Activated naive CD8-positive, alpha-beta T cell treated with anti-CD3 and anti-CD28 coated beads, Interleukin-2, amount 10 ng/mL, durations not matched to agents 7 days and 5 days (primary cell): ENCODE measurements at places on chromosomes 2 and 18. TPM values are rescaled to one million over a fixed set of nuclear protein-coding genes. Genes with fewer than 3 reads are reported as not detected.

DNA sequence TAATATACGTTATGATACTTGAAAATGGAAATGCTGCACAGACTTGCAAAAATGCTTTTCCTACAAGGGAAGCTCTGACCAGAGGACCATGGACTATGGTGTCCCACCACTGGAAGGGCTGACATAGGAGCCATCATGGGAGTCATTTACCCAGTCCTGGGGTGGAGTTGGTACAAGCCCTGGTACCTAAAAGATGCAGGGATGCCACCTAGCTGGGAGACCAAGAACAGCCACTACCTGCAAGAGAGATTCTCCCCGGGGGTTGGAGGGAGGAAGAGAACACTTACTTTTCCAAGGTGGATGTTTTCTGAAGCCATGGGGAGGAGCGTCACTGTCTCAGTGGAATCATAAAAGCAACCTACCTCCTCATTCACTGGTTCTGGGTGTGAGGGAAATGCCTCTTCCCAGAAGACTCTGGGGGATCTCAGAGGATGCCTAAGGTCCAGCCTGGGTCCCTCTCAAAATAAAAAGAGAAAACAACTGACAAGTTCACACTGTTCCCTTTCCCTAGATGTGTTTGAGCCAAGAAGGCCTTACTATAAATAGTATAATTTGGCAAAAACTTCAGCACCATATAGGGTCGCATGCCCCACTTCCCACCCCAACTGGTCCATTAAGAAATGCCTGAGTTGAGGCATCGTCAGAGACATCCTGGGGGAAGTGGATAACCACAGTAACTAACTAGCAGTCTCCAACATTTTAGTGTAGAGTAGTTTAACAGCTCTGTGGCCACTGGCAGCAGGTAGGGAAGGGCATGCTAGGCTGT lies 39.9 kb downstream of the REEP1 start:
- no peak overlapping the region for H3K27ac ChIP-seq
- H3K36me3 ChIP-seq = no peaks in the 10 kb centered on the region
- peaks cover 28% of the 10 kb centered on the region for H3K27me3 ChIP-seq
- no peaks in the 10 kb centered on the region for H3K4me1 ChIP-seq
- DNase-seq = no peak

DNA sequence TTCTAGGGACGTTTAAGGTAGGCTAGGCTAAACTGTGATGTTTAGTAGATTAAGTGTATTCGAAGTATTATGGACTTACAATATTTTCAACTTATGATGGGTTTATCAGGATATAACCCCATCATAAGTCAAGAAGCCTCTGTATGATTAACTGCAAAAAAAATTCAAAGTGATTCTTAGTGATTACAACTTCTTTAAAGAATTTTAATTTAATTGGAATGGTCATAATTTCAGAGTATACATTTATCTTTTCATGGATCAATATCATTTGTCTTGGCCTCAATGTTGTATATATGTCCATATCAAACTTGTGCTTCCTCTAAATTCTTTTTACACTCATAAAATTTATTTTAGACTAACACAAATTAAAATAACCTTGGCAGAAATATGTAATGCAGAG lies 183.3 kb upstream of the LRP1B start:
- no peaks in the 10 kb centered on the region for H3K27me3 ChIP-seq
- no peak overlapping the region for H3K27ac ChIP-seq
- H3K4me3 ChIP-seq = no peak overlapping the region
- no peak for DNase-seq

DNA sequence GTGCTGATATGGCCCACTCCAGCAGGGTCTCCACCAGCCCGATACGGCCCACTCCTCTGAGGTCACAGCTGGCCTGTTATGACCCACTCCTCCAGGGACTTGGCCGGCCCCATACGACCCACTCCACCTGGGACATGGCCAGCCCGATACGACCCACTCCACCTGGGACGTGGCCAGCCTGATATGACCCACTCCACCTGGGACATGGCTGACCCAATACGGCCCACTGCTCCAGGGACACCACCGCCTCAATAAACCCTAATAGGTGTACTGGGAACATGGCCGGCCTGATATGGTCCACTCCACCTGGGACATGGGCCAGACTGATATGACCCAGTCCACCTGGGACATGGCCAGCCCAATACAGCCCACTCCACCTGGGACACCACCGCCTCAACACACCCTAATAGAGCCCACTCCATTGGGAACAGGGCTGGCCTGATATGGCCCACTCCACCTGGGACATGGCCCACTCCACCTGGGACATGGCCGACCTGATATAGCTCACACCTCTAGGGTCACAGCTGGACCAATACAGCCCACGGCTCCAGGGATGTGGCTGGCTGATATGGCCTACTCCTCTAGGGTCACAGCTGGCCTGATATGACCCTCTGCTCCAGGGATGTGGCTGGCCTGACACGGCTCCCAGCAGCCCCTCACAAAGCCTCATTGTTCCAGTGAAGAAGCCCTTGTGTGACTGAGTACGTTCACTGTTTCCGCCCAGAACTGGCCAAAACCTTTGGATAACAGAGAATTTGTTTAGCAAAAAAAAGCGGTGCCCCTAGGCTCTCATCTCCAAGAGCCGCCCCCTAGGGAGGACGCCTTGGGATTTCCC lies 245.6 kb downstream of the HDAC4 start:
- peak overlapping the region; percentile 9 for H3K27ac ChIP-seq
- H3K4me1 ChIP-seq = peaks cover 17% of the 10 kb centered on the region
- peaks cover 61% of the 10 kb centered on the region for H3K36me3 ChIP-seq
- H3K4me3 ChIP-seq = no peak overlapping the region
- no peaks in the 10 kb centered on the region for H3K27me3 ChIP-seq

- H3K27ac ChIP-seq = no peak overlapping the region
- no peak for DNase-seq
- H3K36me3 ChIP-seq = no peaks in the 10 kb centered on the region
Measured at GRCh38 chr2:23454501-23455120, 69.6 kb downstream of the KLHL29 start.

The GYPC gene
- total RNA-seq = 132 TPM

The NR4A2 gene
- 3.0 TPM for total RNA-seq

- H3K36me3 ChIP-seq = peaks cover 7% of the 10 kb centered on the region
- DNase-seq = no peak
Measured at GRCh38 chr2:63003351-63003750, 47.3 kb upstream of the OTX1 start.

The POTEI gene
- total RNA-seq = not detected

DNA sequence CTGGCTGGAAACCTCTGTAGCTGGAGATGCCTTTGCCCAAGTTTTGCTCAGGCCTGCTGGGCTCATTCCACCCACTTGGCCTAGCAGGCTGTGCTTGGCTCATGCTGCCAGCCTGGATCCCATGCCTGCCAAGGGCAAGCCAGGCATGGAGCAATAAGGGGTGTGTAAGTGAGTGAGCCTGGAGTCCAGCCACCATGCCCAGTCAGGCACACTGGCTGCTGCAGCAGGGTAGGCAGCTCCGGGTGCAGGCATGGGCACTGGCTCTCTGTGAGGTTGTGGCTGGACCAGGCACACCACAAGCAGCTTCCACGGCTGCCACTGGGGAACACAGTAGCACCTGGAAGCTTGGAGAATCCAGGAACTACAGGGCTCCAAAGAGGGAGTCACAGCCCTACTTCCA lies 147.7 kb upstream of the HS6ST1 start:
- no peak overlapping the region for H3K4me3 ChIP-seq
- H3K36me3 ChIP-seq = peaks cover 5% of the 10 kb centered on the region
- H3K27me3 ChIP-seq = no peaks in the 10 kb centered on the region
- no peak overlapping the region for H3K27ac ChIP-seq
- no peak for DNase-seq
- H3K4me1 ChIP-seq = no peaks in the 10 kb centered on the region

The CYP26B1 gene
- total RNA-seq = not detected

DNA sequence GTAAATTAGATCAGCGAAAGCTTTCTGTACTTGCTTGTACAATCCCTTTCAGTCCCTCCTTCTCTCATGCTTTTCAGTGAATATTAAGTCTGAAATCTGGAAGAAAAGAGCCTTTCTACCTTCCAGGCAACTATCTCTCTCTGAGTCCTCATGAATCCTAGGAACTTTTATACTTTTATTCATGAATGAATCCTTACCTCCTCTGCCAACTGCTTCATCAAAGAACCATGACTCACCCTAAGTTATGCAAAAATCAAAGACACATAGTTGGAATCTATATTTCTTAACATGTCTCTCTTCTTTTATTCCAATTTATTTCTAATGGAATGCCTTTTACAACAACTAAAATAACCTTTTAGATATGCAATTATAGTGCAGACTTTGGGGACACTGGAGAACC lies 394.2 kb downstream of the CLIP4 start:
- no peak for DNase-seq
- H3K27ac ChIP-seq = no peak overlapping the region
- H3K4me1 ChIP-seq = no peaks in the 10 kb centered on the region
- H3K27me3 ChIP-seq = peaks cover 2% of the 10 kb centered on the region

DNA sequence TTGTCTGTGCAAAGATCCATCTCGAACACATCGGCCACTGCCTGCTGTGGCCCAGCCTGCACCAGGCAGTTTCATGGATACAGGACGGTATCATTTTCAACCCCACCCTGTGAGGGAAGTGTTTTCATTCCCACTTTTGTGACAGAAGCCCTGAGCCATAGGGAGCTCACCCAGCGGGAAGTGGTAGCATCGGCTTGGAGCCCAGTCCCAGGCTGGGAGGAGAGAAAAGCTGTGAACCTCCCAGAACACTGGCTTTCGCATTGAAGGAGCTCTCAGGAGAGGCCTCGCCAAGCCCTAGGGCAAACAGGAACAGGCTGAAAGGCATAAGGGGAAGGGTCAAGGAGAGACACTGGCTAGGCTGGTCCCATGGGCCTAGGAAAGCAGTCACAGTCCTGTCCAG lies 166.1 kb downstream of the TFCP2L1 start:
- DNase-seq = no peak
- H3K4me3 ChIP-seq = no peak overlapping the region
- H3K27me3 ChIP-seq = no peaks in the 10 kb centered on the region
- H3K27ac ChIP-seq = no peak overlapping the region

- H3K27me3 ChIP-seq = peaks cover 26% of the 10 kb centered on the region
- H3K27ac ChIP-seq = no peak overlapping the region
- H3K4me3 ChIP-seq = no peak overlapping the region
- no peak for DNase-seq
- no peaks in the 10 kb centered on the region for H3K36me3 ChIP-seq
- no peaks in the 10 kb centered on the region for H3K4me1 ChIP-seq
Measured at GRCh38 chr2:238682536-238682935, 165.3 kb upstream of the TWIST2 start.

- no peak for DNase-seq
- no peaks in the 10 kb centered on the region for H3K36me3 ChIP-seq
- H3K27me3 ChIP-seq = no peaks in the 10 kb centered on the region
- no peak overlapping the region for H3K27ac ChIP-seq
- H3K4me3 ChIP-seq = no peak overlapping the region
Measured at GRCh38 chr2:220887271-220887870, 684.7 kb downstream of the EPHA4 start.

GRCh38 chr2:207810200-207810788 lies 40.6 kb upstream of the FZD5 start:
- H3K27ac ChIP-seq = no peak overlapping the region
- no peaks in the 10 kb centered on the region for H3K27me3 ChIP-seq
- H3K36me3 ChIP-seq = no peaks in the 10 kb centered on the region
- H3K4me3 ChIP-seq = no peak overlapping the region

DNA sequence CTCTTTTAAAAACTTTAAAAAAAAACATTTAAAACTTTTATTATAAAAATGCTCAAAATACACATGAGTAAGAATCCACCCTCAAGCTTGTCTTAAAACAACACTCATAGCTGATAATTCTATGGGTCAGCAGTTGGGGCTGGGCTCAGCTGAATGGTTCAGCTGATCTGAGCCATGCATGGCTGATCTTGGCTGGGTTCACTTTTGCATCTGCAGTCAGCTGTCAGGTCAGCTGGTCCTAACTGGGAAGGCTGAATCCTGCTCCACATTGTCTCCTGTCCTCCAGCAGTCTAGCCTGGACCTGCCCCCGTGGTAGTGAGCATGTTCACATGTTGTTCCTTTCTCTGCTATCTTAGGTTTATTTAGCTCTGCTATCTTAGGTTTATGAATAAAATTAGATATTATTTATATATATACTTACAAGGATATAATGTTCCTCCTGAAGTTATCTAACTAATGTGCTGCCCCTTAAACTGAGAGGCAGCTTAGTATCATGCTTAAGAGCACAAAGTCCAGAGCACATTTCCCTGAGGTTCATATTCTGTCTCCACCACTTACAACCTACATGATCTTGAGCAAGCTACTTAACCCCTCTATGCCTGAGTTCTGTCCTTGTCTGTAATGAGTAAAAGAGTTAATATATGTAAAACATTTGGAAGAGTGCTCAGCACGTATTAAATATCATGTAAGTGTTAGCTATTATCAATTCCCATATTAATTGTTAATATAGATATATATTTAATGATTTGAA lies 309.4 kb downstream of the PTPRM start:
- H3K4me1 ChIP-seq = no peaks in the 10 kb centered on the region
- no peak overlapping the region for H3K4me3 ChIP-seq
- H3K27ac ChIP-seq = no peak overlapping the region
- H3K27me3 ChIP-seq = peaks cover 3% of the 10 kb centered on the region
- no peak for DNase-seq

The CD226 gene
- 46.4 TPM for total RNA-seq

The LIPT1 gene
- total RNA-seq = 10.1 TPM

- H3K27me3 ChIP-seq = no peaks in the 10 kb centered on the region
- H3K4me1 ChIP-seq = no peaks in the 10 kb centered on the region
- DNase-seq = no peak
- no peak overlapping the region for H3K27ac ChIP-seq
- H3K36me3 ChIP-seq = no peaks in the 10 kb centered on the region
Measured at GRCh38 chr2:228559774-228560415, 378.4 kb upstream of the SPHKAP start.

GRCh38 chr2:26769089-26769761 lies 5.1 kb downstream of the SLC35F6 start:
- peak; percentile 50 for DNase-seq
- peak overlapping the region; percentile 48 for H3K4me3 ChIP-seq
- no peaks in the 10 kb centered on the region for H3K27me3 ChIP-seq
- H3K36me3 ChIP-seq = peaks cover 5% of the 10 kb centered on the region

DNA sequence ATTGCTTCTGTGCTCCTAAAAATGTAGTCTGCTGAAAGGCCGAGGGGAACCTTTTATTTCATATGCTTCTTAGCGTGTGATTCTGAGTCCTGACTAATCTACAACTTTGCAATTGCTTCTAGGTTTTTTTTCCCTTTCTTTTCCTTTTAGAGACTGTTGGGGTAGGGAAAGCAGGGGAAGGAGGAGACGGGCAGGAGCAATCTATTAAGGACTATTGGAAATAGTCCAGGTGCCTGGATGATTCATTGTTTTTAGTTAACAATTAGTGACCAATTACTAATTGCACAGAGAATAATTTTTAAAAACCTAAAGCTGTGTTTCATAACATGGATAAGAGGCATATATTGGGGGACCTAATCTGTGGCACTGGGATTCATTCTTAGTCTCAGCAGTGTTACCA lies 49.4 kb upstream of the STON1 start:
- no peak overlapping the region for H3K4me3 ChIP-seq
- no peaks in the 10 kb centered on the region for H3K27me3 ChIP-seq
- peaks cover 4% of the 10 kb centered on the region for H3K4me1 ChIP-seq
- H3K27ac ChIP-seq = peak overlapping the region; percentile 1

GRCh38 chr2:60484133-60484645 lies 69.3 kb downstream of the BCL11A start:
- peaks cover 8% of the 10 kb centered on the region for H3K4me1 ChIP-seq
- no peaks in the 10 kb centered on the region for H3K36me3 ChIP-seq
- H3K27ac ChIP-seq = no peak overlapping the region
- no peak for DNase-seq
- H3K27me3 ChIP-seq = peaks cover 29% of the 10 kb centered on the region
